ENCODE measurements at places on chromosomes 3 and 15. TPM values are rescaled to one million over a fixed set of nuclear protein-coding genes. Genes with fewer than 3 reads are reported as not detected.

The SLC6A11 gene
- total RNA-seq, result 0.16 TPM

The TRH gene
- total RNA-seq, result 1.0 TPM

DNA sequence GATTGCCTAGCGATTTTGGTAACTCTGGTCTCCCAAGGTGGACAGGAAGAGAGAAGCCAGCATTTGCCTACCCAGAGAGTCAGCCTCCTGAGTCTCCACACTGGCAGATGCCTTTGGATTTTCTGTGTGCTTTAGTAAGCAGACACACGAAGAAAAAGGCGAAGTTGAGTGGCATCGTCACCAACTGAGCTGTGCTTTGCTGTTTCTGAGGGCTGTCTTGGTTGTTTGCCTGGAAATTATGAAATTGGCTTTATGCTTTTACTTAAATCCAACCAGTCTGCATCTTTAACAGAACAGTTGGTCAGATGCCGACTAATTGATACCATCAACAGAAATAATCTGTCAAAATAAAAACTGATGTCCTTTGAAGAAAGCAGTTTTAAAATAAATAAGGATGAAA lies 56.0 kb downstream of the CACNA2D3 start:
- no peak for ATAC-seq

- peak; percentile 18 for ATAC-seq
Measured at GRCh38 chr3:43996379-43997301, 245.0 kb upstream of the TOPAZ1 start.

The PIF1 gene
- total RNA-seq, result 10.5 TPM

DNA sequence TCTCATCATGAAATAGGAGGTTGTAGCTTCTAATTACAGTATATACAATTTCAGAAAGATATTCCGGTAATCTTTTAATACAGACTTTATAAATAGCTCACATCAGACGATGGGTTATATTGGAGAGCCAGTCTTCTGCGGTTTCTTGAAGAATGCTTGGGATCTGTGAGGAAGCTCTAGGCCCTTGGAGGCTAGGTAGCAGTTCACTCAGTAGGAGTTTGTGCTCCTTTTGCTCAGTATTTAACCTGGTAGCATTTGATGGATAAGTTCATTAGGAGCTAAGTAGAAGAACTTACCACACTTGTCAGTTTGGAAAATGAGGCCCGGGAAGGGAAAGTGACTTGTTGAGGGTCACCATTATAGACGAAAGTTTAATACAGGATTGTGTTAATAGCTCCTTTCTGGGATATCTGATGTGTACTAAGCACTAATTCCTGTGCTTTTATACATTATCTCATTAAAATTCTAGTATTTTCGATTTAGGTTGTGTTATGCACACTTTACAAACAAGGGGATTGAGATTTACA lies 2.8 kb downstream of the FNDC3B start:
- ATAC-seq, result no peak

DNA sequence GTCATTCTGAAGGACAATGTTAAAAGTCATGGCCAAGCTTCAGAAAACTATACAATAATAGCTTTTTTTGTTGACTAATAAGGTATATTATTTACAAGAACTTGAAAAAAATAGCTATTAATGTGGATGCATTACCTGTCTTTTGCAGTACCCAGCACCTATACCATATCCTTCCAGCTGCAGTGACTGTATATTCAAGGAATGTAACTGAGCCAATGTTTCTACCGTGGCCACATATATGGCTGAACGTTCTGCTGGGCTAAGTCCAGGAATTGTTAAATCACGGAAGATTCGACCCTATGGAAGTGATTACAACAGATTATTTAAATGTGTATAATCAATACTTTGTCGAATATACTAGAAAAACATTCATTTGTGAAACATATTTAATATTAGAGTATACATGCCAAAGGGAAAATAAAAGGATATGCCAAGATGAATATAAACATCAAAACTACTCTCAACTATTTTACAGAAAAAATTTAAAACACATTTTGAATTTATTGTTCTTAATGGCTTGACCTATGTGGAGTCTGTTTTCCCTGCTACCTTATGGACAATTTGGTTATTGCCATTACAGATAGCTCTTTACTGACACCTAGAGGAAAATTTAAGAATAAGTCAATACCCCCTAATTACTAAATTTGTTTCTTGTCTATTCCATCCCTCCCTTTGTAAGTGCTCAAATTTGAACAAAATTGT lies 17.6 kb downstream of the ACAD11 start:
- peak; percentile 63 for ATAC-seq

The STRIT1 gene
- total RNA-seq, result not detected

DNA sequence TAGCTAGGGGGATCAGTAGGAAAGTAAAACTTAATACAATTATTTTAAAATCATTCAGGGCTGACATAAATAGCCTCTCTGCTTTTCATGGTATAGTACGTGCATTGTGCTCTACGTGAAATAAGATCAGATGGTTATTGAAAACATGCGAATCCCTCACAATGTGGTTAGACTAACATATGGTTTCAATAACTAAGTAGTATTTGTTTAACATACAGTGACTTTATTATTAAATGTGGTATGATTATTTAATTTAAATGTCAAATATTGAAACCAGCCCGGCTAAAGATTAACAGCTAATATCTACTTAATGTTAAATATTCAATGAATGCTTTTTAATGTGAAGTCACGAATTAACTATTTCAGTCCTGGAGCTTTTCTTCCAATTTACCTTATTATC lies 473.9 kb upstream of the THBS1 start:
- no peak for ATAC-seq

DNA sequence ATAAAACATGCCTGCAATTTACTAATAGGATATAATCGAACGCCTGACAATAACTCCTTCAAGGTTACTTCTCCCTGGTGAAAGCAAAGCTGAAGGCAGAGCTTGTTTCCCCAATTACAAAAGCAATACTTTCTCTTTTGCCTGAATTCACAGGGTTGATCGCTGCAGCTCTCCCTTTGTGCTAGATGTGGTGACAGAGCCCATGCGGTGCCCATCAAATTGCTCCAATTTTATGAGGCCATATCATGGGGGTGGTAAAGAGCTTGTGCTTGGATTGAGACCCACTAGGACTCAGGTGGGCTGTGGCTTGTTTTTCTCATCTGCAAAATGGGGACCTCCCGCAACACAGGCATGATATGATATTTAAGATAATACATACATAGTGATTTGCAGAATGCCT lies 143.4 kb downstream of the GREM1 start:
- no peak for ATAC-seq

The MYLK gene
- 1.8 TPM for total RNA-seq

The FBXW12 gene
- not detected for total RNA-seq

The SLC12A1 gene
- 23.0 TPM for total RNA-seq

The DIS3L gene
- 23.5 TPM for total RNA-seq

The HERC2 gene
- total RNA-seq, result 88.4 TPM

DNA sequence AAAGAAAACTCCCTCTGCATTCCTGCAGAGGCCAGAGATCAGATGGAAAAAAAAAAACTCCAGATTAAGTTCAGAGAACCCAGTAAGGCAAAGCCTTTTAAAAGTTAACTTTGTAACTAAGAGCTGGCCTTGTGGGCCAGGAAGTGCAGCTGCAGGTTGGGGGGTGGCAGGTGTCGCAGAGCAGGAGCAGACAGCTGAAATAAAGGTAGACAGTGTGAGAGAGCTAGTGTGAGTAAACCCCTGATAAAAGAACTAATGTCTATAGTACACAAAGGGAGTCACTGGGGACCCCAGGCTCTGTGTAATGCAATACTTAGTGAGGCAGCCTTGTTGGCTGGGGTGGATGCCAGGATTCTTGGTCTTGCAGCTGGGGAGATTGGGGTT lies 42.1 kb downstream of the PPCDC start:
- ATAC-seq, result no peak

DNA sequence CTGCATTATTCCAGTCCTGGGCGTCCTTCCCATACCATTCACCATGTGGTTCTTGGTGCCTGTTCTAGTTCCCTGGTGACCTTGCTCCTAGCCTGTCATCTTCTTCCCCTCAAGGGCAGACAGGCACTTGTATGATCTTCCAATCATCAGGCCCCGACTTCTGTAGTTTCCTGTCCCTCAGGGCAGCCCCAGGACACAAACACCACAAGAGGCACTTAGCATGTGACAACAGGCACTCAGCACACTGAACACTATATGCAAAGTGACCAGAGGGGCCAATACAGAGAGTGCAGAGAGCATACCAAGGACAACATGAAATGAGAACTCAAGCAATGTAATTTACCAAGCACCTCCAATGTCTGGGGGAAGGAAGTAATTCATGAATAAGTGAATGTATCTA lies 17.9 kb downstream of the TMEM40 start:
- peak; percentile 59 for ATAC-seq

GRCh38 chr3:13214847-13215472 lies 141.7 kb upstream of the IQSEC1 start:
- no peak for ATAC-seq

The NDN gene
- total RNA-seq, result 97.7 TPM

- ATAC-seq, result no peak
Measured at GRCh38 chr15:77825546-77825945, 192.8 kb upstream of the LINGO1 start.

- peak; percentile 38 for ATAC-seq
Measured at GRCh38 chr3:180707896-180708295, 28.6 kb upstream of the CCDC39 start.

DNA sequence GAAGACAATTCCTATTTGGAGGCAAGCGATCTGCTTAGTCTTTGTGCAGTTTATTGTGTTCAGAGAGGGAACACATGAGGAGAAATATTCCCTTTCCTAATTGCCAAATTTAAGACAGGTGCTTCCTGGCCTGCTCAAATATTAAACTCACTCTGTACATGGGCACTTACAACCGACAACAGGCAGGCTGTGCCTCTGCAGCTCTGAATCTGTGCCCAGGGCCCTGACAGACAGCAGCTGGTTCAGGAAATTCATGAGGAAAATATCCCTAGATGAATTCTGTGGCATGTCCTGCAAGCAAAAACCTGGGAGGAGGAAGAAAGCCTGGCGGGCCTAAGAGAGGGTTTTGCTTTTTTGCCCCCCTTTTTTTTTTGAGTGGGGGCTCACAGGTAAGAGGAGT lies 169.3 kb upstream of the TRIM42 start:
- no peak for ATAC-seq

- ATAC-seq, result no peak
Measured at GRCh38 chr3:109265295-109265694, 51.0 kb downstream of the DPPA2 start.

GRCh38 chr3:131031660-131032059 lies 5.0 kb downstream of the NEK11 start:
- no peak for ATAC-seq

The TTC23 gene
- total RNA-seq, result 9.5 TPM

DNA sequence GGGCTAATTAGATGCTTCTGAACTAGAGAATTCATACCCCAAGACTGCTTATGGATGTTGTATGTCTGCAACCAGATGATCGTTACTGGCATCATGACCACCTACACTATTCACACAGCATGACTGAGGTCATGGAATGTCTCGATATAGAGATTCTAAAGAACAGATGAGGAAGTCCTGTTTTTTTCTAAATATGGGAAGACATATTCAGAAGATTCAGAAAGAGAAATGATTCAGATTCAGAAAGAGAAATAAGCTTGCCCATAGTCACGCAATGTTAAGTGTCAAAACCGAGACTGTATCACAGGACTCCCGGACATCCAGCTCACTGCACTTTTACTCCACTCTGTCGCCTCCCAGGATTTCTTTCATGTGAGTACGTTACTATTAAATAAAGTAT lies 136.2 kb downstream of the TPRG1 start:
- no peak for ATAC-seq

GRCh38 chr3:190497811-190498210 lies 16.1 kb upstream of the IL1RAP start:
- ATAC-seq, result peak; percentile 64

DNA sequence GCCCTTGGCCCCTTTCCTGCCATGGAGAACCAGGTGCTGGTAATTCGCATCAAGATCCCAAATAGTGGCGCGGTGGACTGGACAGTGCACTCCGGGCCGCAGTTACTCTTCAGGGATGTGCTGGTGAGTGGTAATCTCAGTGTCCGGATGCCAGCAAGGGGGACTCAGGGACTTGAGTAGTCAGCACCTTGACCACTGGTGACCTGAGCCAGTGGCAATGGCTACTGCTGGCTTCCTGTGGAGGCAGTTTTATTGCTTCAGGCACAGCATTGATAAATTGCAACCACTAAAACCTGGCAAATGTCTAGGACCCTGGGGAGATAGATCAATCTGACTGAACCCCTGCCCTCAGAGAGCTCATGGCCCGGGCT lies 830 bp downstream of the MAP2K5 start:
- ATAC-seq, result peak; percentile 20

The NOX5 gene
- 0.05 TPM for total RNA-seq

The CERS3 gene
- total RNA-seq, result 0.44 TPM

GRCh38 chr3:171690281-171690680 lies 120.0 kb downstream of the PLD1 start:
- no peak for ATAC-seq

GRCh38 chr15:37078566-37078965 lies 21.8 kb downstream of the MEIS2 start:
- ATAC-seq, result no peak

The CASR gene
- 0.31 TPM for total RNA-seq

DNA sequence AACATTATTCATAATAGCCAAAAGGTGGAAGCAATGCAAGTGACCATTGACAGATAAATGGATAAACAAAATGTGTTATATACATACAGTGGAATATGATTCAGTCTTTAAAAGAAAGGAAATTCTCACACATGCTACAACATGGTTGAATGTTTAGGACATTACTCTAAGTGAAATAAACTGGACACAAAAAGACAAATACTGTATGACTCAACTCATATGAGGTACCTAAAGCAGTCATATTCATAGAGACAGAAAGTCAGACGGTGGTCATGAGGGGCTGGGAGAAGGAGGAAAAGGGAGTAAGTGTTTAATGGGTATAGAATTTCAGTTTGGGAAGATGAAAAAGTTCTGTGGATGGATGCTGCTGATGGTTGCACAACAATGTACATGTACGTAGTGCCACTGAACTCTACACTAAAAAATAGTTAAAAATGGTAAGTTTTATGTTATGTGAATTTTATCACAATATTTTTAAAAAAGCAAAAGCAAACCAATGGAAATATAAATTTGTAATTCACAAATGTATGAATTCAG lies 5.3 kb downstream of the TXNRD3 start:
- no peak for ATAC-seq

DNA sequence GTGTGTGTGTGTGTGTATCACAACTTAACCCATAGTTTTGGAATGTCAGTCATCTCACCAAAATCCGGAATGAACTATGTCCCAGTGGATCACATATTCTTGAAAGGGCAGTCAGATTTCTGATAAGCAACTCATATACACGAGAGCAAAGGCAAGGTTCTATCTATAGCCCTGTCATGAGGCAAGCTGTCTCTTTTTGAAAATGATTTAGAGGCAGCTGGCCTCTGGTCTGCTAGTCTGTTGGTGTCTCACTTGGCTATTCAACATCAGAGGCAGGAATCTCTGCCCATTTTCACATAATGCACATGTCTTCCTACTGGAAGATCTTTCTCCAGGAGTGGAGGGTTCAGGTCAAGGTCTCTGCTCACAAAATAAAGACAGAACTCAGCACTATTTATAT lies 79.8 kb downstream of the CNTN6 start:
- no peak for ATAC-seq

The CFAP161 gene
- 0.37 TPM for total RNA-seq

- ATAC-seq, result no peak
Measured at GRCh38 chr3:99286266-99286845, 352.0 kb upstream of the COL8A1 start.

The LRTM1 gene
- not detected for total RNA-seq

The FAH gene
- 32.3 TPM for total RNA-seq

Data from motor neuron (in vitro differentiated cells).